ENCODE measurements at places on chromosomes 2 and 18.

DNA sequence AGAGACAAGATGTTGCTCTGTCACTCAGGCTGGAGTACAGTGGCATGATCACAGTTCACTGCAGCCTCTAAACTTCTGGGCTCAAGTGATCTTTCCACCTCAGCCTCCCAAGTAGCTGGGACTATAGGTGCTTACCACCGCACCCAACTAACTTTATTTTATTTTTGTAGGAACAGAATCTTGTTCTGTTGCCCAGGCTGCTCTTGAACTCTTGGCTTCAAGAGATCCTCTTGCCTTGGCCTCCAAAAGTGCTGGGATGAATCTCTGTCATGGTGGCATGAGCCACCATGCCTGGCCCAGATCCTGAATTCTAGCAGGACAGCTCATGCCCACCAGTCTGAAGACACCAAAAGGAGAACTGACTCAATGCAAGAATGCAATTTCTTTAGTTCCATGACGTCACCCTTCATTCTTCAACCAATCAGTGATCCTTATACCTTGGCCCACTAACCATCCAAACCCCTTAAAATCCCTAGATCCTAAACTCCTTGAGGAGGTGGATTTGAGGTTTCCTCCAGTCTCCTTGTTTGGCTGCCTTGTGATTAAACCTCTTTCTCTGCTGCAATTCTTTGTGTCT lies 25.6 kb upstream of the CXXC1 start:
- peak; percentile 59 for DNase-seq

DNA sequence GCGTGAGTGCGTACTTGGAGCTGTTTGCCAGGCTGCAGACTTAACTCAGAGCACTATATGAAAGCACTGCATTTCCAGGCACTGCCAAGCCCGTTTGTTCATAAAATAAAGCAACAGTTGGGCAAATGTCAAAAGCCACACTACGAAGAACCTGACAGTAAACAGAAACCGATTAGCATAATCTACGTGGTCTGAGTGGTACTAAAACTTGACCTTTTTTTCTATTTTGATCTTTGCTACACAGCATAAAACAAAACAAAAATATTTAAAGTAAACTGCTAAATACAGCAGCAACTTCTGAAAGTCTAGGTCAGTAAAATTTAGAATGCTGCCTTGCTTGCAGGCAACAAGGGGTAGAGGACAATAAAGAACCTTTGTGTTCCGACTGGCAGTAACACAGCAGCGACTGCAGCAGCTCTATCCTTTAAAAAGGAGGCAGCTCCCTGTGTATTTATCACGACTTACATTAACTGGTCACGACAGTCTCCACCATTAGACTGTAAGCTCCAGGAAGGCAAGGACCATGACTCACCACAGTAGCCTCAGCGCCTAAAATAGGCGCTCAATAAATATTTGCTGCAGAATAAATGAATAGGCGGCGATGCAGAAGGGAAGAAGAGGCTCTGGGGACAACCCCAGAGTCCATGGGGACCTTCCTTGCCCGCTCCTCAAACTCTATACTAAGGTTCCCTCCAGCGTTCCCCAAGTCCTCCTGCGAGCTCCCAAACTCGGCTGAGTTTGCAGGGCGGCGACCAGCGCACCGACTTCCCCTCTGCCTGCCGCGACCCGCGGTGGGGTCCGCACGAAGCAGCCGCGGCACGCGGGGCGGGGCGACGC lies 902 bp downstream of the SS18 start:
- peak; percentile 73 for DNase-seq

DNA sequence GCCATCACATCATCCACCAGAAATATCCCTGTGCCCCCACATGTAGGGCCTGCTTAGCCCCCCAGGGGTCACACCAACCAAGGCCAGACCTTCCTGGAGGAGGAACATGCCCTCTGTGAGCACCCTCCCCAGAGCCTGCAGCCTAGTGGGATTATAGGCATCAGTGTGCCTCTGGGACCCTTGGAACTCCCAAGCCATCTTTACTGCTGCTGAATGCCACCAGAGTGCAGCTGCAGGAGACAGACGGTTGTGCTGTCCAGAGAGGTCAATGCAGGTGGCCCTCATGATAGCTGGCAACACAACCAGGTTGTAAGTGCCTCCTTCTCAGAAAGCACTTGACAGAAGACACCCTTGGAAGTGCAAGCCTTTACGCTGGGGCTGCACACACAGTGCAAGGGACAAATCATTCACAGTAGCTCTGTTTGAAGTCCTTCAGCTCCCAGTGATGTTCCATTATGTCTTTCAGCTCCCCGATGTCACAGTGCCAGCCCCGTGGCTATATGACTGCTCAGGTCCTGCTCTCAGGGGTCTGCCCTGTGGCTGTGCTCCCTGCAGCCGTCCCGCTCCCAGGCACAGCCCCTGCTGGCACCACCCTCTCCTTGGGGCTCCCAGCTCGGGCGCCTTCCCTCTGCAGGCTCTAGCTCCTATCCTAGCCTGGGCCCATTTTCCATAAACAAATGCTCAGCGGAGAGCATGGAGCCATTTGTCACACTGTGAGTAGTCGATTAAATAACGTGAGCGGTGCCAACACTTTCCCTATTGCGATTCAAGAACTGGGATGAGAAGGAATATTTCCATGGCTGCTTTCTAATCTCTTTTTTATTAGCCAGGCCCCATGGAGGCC lies 65.1 kb downstream of the EDAR start:
- no peak for DNase-seq

DNA sequence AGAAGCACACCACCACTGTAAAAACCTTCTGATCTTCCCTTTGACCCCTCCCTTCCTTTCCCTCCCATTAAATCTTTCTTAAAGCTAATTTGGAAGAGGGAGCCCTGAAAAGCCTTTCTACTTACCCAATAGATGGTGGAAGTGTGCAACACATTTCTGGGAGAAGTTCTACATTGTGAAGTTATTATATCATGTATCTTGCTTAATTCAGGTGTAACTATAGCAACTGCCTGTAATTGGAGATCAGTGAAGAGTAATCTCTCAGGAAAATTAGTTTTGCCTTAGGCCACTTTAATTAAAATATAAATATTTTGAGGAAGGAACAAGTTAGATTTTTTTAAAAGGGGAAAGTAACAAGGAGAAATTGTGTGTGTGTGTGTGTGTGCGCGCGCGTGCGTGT lies 266.0 kb downstream of the SH3BP4 start:
- no peak for DNase-seq

DNA sequence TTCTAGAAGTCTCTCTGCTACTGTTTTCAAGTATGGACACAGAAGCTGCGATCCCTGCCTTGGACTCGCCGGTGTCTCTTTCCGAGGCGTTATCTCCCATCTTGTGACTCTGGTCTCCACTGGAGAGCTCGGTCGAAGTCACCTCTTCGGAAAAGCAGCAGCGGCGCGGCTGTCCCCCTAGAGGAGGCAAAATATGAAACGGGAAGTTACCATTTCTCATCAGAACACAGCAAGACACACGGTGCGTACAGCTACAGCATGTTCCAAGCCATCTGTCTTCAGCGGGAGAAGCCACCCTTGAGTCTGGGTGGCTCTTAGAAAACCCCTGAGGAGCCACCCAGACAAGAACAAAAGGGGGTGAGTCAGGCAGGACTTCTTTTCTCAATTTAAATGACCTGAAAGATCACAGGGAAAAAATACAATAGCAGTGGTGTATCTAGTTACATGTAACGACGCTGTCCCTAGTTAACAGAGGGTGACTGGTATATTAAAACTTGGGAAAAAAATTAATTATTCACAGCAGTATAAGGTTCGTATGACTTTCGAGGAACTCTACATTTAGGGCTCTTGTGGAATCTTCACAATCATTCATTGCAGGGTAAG lies 114.8 kb downstream of the ZNF516 start:
- no peak for DNase-seq

GRCh38 chr2:128734521-128735295 lies 416.0 kb upstream of the HS6ST1 start:
- no peak for DNase-seq

GRCh38 chr2:70612574-70612973 lies 58.9 kb upstream of the TGFA start:
- no peak for DNase-seq

DNA sequence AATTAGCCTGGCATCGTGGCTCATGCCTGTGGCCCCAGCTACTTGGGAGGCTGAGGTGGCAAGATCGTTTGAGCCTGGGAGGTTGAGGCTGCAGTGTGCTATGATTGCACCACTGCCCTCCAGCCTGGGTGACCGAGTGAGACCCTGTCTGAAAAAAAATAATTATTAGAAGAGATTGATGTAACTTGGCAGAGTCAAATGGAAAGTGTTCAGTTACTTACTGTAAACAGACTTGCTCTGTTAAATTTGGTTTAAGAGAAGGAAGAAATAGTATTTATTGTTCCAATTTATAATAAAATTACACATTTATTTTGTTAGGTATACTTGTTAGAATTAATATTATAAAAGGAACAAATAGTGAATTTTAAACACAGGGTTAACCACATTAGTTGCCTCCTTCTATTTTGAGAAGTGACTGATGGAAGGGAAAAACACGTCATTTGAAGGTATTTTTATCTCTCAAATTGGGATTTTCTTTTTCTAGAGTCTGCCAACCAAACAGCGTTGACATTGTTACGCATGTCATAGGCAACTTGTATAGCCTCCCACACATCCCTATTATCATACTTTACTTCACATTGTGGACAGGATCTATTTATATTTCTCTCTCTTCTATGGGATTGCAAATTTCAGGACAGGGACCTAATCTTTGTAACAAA lies 118.8 kb upstream of the B3GNT2 start:
- no peak for DNase-seq

- no peak for DNase-seq
Measured at GRCh38 chr2:36489281-36489680, 108.7 kb downstream of the FEZ2 start.
